Inflammatory macrophage treated with lipopolysaccharide for 1 hour (primary cell): ENCODE measurements at places on chromosomes 3 and 15.

- DNase-seq, result no peak
Observed at GRCh38 chr15:88301311-88301710, 44.8 kb upstream of the NTRK3 start.

DNA sequence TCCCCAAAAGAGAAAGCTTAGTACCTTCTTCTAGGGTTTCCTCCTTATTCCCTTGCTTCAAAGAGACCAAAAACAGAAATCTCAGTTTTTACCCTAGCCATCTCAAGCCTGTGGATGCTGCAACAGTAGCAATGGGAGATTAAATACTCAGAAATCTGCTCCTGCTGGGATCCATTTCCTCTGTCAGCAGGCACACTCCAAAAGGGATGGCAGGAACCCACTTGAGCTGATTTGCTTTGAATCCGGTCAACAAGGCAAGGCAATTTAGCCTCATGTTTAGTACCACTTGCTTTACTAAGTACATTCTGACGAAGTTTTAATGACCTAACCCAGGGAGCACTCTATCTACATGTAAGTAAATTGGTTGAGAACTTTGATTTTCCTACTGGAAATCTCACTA, 590.0 kb upstream of the ADAMTS9 start:
- DNase-seq, result no peak

- peak; percentile 84 for DNase-seq
Observed at GRCh38 chr3:179811321-179812095, 158.7 kb downstream of the USP13 start.

DNA sequence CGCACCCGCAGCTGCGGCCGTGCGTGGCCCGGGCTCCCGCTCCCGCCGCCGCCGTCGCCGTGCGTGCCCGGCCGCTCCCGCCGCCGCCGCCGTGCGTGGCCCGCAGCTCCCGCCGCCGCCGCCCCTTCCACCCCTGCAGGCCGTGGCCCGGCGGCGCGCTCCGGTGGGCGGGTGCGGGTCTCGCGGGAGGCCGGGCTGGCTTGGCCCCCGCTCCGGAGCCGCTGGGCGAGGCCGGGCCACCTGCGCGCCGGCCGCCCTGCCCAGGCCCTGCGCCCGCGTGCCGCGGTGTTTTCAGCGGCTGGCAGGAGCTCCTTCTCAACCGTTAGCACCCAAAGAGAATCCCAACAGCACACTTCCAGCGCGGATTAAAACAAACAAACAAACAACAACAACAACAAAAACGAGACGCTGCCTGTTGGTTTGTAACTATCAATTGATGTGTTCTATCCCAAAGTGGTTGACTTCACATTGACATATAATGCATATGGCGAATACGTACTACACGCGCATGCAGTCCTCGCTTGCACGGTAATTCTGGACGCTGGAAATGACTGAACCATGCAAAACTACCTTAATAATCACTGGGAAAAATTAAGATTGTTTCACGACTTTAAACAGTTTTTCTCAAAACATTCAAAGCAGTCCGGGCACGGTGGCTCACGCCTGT, 113.7 kb upstream of the GOLGA8J start:
- no peak for DNase-seq

DNA sequence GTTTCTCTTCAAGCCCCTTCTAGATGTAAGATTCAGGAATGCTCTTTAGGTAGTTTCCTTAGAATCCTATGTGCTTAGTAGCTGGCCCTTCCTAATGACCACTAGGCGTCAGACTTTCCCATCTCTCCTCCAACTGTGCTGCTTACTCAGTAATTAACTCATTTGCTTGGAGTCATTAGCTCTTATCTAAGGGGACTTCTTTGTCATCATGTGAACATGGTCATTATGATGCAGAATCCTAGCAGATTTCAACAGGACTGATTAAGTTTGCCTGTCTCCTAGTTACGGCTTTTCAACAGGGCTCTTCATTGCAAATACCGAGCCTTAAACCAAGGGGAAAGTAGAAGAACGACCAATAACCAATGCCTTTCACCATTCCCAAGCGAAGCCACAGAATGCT, 46.4 kb downstream of the GJD2 start:
- peak; percentile 4 for DNase-seq

DNA sequence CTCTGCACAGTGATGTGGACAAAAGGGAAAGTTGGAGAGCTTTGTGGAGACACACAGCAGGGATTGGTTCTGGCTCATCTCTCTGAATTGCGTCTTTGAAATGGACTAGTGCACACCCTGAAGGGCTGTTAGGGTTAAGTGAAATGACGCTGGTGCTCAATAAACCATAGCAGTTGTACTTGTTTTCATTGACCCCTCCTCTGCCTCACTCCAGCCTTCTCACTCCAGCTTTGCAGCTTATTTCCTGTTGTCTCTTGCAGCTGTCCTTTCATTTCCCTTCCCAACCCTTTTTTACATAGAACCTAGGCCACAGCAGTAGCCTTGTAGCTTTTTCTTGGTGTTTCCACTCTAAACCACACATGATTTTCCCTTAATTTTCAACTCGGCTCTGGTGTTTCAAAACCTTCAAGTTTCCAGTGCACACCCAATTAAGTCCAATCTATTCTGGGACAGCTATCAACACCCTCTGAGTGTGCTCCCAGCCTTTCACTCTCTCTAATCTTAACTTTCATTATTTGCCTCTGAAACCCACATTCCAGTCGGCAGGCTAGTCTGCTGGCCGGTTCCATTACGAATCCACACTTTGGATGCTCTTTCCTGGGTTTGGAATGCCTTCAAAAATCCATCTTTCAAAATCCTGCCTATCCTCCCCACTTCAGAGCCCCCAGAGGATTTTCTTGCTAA, 6.4 kb downstream of the C3orf52 start:
- DNase-seq, result no peak

GRCh38 chr3:41986561-41986960, 24.7 kb upstream of the ULK4 start:
- DNase-seq, result no peak

DNA sequence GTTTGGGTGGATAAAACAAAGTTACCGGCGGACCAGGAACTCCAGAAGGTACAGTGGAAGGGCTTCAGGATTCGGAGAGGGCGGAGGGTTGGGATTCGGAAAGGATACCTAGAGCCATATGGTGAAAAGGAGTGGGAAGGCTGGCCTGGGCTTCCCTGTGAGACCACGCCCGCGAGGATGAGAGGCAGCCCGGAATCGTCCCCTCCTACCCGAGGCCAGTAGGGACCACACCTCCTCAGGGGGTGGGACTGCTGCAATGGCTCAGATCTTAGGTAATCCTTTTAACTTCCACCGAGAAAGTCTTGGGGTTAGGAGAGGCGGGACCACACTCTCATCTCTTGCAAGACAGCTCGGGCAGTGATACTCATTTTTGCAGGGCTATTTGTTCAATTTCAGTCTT, 511.3 kb downstream of the OCA2 start:
- no peak for DNase-seq

DNA sequence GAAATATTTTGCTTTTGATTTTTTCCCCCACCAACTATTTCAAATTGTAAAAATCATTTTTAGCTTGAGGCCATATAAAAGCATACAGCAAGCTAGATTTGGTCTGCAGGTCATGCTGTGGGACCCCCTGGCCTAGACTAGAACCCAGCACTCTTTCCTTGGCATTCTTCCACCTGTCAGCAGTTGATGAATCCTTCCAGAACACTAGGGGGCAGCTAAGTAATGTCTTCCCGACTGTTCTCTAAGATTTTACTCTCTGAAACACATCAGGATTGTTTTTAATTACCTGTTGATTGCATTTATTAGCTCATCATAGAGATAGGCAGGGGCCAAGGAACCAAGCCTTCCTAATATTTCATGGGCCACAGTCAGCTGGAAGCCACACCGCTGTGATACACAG, 174.5 kb downstream of the CACNA1D start:
- peak; percentile 3 for DNase-seq

- DNase-seq, result no peak
Observed at GRCh38 chr3:63304421-63304820, 26.3 kb downstream of the SYNPR start.

- DNase-seq, result no peak
Observed at GRCh38 chr15:52797625-52798501, 7.7 kb upstream of the ONECUT1 start.

DNA sequence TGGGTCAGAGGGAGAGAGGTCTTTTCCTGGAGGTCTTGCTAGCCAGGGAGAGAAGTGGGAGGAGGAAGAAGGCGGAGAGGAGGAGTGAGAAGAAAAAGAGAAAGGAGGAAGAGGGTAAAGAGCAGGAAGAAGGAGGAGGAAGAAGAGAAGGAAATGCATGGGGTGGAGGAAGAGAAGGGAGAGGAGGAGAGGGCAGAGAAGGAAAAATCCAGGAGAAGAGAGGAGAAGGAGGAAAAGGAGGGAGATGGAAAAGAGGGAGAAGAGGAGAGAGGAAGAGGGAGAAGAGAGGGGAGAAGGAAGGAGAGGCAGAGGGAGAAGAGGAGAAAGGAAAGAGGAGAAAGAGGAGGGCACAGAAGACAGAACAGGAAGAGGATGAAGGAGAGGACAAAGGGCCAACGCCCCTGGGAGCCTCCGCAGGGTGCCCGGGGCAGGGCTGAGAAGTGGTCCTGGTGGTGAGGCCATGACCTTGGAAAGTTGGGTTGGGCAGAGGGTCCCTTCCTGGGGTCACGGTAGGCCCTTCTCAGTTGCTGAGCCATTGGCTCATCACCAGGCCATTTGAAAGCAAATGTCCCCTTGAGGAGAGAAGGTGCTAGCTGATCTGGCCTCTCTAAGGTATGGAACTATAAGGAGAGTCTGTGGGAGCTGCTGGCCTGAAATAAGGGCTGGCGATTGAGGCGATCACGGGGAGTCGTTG, 1.2 kb upstream of the SEMA3F start:
- no peak for DNase-seq

DNA sequence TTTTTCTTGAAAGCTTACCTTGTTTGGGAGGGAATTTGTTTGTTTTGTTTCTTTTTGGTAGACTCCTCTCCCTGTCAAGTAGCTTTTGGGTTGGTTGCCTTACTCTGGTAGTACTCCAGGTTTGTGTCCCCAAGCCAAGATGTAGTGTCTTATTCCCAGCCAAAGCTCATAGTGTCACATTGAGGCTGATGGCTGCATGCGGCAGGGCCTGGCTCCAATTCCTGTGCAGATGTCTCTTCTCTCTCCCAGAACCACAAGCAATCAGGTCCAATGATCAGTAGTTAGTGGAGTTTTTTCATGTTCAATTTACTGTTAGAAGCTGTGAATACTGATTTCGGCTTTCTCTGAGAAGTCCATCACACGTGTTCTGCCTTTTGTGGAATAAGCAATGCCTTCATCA, 221.1 kb upstream of the THBS1 start:
- no peak for DNase-seq

DNA sequence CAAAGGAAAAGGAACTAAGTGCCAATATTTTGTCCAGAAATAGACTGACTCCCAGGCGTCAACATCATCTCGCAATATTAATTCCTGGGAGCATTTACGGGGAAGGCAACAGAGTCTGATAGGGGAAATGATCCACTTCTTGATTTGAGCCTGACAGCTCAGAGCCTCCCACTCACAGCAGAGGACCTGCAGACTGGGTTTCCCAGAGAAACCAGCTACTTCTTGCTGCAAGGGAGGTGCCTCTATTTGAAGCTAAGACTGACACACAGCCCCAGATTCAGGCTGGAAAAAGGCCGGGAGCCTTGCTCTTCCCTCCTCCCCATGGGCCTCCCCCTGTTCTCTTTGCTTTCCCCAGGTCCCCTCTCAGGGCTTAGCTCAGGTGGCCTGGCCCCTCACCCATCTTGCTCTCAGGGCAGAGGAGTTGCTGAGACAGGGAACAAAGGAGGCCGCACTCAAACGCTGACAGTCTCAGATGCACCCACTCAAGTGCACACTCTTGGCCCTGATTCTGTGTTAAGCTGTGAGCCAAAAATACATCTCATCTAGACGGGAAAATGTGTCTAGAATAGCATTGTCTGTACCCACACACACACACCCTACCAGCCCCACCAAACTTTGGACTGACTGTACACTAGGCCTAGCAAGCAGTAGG, 49.8 kb upstream of the DCLK3 start:
- peak; percentile 82 for DNase-seq

DNA sequence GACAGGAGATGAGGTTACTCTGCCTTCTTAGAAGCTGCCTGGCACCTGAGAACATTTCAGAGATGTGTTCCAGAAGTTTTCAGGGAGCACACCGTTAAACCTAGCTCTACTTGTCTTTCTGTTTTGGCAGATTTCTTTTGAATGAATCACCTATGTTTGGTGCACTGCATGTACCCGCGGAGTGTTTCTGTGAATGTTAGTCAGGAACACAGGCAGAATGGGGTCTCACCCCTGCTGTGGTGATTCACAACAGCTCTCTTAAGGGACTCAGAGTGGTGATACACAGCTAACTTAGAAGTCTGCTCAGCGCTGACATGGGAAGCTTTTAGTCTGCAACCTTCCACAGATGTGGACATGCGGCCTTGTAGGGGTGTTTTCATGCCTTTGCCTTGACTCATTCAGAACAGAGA, 24.0 kb downstream of the TSEN2 start:
- no peak for DNase-seq

DNA sequence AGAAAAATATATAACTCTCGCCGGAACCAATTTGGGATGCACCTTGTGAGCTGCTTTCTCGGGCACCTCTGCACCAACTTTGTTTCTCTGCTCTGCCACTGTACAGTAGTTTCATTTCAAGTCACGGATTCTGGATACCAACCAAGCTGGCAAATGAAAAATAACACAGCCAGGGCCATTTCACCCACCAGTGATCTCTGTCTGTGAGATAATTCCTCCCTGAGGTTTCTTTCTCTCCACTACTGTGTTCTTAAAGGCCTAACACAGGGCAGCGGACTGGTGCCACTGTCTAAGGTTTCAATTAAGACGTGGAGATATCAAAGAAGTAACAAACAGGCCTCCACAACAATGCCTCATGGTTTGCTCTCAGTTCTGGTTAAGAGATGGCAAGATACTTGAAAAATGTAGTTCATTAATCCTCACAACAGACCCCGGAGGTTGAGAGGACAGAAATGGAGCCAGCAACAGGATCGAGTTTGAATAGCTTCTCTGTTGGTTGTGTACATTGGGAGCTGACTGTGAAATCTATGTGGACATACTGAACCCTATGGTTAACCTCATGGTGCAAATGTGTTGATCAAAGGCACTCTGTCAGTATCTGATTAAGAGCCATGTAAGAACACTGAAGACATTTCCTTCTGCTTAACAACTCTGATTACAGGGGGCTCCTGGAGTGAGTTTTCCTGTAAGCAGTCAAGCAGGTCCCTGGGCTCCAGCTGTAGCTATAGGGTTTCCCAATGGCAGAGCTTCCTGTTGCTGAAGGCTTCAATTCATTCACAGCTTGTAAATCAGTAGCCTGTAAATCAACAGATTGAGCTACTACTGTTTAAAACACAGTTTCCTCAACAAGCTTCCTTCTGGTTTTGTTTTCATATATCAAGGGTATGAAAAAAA, 470.5 kb downstream of the EPHA3 start:
- DNase-seq, result no peak

DNA sequence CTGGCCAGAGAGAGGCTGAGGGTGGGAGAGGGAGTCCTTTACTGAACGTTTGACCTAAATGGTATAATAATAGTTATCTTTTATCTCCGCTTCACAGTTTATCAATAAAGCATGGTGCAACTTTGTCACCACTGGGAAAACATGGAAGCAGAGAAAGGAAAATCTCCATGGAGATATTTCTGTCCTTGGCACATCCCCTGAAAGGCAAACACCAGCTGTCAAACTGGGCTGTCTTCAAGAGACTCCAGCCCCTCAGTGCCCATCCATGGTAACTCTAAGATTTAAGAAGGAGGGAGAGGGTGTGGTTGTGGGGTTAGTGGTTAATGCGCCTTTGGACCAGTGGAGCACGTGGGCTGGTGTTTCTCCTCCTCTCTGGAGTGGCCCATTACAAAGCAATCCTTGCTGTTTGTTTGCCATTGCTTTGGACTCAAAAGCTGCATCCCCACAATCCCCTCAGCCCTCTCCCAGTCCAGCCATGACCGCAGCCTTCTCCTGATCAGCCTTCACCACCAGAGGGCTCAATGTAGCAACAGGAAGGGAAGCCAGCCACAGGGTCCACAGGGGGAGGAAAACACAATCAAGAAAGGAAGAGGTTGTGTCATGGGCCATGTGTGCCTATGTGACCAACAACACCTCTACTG, 38.2 kb upstream of the FAM174B start:
- DNase-seq, result no peak
